ENCODE measurements at places on chromosomes 12 and 14.

GRCh38 chr12:18355429-18355828 is 94.1 kb downstream of the PIK3C2G start:
- no peak for DNase-seq

- DNase-seq: peak; percentile 95
These were observed at the start of gene RAB21 for GRCh38 chr12:71754461-71755145. TSS of gene RAB21 (plus strand) at chr12:71754863. CDS start at chr12:71755130, 267 bp downstream.

- DNase-seq: peak; percentile 36
These were observed 12.2 kb upstream of the ITPR2 start for GRCh38 chr12:26845057-26845666.

DNA sequence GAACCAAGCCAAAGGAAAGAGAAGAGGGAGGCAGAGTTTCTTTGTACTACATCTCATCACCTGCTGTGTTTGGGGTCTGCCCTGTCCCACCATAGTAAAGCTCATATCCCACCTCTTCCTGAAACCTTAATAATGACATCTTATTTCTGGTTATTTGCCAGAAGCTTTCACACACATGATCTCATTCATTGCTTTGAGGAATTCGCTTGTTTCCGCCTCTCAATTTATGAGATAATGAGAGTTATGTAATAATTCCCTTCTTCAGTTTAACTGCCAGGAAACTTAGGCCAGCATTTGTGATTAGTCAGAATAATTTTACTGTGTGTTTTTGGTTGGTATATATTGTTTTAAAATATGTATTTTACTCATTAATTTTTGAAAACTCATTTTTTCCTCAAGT is 205.2 kb downstream of the CACNA1C start:
- DNase-seq: no peak

- DNase-seq: no peak
These were observed 104.6 kb downstream of the DIP2B start for GRCh38 chr12:50609292-50609874.

- no peak for DNase-seq
These were observed 80.8 kb downstream of the DACT1 start for GRCh38 chr14:58718226-58719205.

DNA sequence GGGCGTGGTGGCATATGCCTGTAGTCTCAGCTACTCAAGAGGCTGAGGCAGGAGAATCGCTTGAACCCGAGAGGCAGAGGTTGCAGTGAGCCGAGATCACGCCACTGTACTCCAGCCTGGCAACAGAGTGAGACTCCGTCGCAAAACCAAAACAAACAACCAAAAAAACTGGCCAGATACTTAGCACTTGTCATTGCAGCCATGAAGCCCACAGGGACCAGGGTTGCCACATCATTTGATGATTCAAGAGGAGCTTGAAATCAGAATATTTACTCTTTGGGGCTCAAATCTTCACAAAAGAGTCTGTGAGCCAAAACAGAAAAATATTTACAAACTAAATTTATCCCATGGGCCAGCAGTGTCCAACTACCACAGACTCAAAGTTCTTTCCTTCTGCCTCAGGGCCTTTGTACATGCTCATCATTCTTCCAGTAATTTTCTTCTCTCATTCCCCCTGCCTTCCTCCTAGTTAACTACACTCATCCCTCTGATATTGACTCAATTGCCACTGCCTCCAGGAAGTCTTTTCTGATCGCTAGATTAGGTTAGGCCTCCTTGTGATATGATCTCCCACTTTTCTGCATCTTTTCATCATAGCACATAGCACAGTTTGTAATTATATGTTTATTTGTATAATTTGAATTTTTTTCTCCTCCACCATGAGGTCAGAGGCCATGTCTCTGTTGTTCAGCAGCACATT is 130.8 kb upstream of the PLEKHG7 start:
- no peak for DNase-seq

DNA sequence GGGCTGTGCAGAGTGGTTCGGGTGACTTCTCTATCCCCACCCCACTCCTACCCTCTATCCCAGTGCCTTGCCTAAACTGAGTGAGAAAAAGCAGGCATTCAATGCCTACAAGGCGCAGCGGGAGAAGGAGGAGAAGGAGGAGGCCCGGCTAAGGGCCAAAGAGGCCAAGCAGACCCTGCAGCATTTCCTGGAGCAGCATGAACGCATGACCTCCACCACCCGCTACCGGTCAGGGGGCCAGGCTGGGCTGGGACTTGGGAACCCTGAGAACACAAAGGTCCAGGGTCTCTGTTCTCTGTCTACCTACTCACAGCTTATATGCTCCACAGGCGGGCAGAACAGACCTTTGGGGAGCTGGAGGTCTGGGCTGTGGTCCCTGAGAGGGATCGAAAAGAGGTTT is 11.7 kb downstream of the PRPF40B start:
- DNase-seq: no peak

- no peak for DNase-seq
These were observed 40.3 kb downstream of the CEP128 start for GRCh38 chr14:80901260-80901659.

GRCh38 chr12:31629756-31630732 is 29.4 kb upstream of the ETFBKMT start:
- DNase-seq: peak; percentile 49

DNA sequence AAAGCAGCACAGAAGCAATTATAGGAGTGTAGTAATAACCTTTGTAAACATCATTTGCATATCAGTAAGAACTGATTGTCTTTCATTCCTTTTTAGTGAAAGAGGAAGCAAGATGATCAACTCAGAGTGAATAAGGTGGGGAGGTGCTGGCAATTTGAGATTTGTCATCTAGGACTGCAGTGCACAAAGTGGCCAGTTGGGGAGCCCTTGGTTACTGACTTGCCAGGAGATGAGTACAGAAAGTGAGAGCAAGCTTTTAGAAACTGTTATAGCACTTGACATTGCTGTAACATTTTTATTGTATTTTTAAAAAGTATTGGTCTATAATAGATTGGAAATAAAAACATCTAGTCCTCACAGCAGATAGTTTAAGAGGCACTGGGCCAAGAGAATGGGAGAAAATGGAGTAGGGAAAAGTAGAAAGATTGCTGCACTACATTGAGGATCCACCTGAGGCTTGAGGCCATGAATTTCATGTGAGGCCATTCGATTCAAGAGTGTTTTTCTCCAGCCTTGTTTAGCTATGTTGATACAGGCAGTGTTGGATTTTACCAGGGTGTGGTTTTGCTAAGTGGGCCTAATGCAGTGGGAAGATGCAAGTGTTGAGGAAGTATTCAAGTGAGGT is 98.2 kb downstream of the SNAPC1 start:
- DNase-seq: no peak

- DNase-seq: no peak
These were observed 64.5 kb downstream of the SPTB start for GRCh38 chr14:64815257-64815656.

- DNase-seq: no peak
These were observed 11.7 kb downstream of the SLC38A4 start for GRCh38 chr12:46814143-46814542.

DNA sequence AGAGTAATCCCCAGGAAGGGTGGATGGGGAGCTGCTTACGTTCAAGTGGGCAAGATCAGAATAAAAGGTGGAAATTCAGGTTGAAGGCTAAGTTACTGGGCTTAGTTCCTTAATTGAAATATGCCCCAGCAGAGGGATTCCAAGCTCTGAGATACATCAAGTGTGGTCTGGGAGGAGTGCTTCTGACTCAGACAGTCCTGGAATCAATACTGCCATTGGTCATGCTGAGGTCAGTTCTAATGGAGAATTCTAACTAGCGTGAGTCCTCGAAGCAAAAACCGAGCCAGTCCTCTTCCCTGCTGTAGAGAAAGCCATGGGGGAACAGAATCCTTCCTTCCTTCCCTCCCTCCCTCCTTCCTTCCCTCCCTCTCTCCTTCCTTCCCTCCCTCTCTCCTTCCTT is 39.9 kb downstream of the NOS1 start:
- peak; percentile 6 for DNase-seq

- DNase-seq: no peak
These were observed 43.9 kb downstream of the BORCS5 start for GRCh38 chr12:12400793-12401192.

DNA sequence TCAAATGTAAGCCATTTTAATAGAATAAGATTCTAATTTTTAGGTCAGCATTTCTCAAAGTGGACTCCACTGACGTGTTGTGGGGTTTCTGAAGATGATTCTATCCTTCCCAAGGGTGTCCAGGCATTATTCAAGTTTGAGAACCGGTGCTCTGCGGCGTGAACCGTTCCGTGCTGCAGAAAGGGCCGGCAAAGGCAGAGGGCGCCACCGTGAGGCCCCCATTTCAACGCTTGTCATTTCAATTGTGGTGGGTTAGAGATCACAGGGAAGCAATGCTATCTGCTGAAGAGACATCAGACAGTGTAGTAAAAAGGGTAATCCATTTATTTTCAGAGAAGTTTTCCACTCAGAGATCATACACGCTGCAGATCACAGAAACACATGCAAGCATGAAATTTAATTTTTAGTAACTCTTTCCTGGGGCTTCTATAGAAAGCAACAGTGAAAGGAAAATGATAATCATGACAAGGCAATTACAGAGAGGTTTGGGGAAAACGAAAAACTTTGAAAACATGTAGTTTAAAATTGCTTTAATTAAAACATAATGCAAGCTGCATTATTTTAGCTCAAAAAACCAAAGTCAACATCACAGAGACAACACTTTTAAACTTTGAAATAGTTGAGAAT is 201.7 kb downstream of the EXOC5 start:
- DNase-seq: no peak

GRCh38 chr12:69324797-69325466 is 23.2 kb upstream of the LYZ start:
- DNase-seq: no peak

DNA sequence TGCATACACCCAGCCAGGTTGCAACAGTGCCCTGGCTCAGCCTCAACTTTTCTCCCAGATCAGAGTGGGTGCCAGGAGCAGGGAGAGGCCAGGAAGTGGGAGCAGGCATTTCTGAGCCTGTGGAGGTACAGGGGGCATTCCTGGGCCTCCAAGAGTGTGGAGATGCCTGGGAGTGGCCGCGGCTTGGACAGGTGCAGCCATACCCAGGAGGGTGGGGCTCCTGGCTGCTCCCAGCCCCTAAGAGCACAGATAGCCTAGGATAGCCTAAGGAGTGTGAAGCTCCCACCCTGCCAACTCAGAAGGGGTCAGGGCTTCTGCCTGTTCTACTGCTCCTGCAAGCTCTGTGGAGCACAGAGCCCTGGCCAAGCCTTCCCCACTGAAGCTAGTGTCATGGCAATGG is 543.4 kb downstream of the RPL10L start:
- no peak for DNase-seq

- DNase-seq: no peak
These were observed 113.9 kb downstream of the RBM19 start for GRCh38 chr12:113852264-113852663.

- DNase-seq: no peak
These were observed 5.7 kb downstream of the MAP3K9 start for GRCh38 chr14:70803321-70804310.

DNA sequence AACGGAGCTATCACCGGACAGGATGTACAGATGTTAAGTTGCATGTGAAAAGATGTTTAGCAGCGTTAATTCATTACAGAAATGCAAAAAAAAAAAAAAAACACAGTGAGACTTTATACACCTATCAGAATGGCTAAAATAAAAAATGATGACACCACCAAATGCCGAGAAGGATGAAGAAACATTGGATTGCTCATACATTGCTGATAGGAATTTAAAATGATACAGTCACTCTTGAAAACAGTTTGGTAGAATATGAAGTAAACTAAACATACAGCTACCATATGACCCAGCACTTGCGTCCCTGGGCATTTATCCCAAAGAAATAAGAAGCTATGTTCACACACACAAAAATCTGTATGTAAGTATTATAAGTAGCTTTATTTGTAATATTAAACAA is 574.1 kb downstream of the SLC16A7 start:
- no peak for DNase-seq

DNA sequence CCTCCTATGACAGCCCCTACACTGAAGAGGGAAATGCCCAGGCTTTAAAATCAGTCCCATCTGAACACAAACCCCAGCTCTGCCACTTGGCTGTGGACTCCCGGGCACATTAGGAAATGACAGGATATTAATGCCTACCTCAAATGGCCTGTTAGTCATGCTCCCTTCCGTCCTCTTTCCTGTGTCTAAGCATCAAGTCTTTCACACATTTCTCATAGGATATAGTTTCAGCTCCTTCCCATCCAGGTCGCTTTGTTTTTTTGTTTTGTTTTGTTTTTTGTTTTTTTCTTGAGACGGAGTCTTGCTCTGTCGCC is 16.1 kb downstream of the PLEK2 start:
- no peak for DNase-seq

DNA sequence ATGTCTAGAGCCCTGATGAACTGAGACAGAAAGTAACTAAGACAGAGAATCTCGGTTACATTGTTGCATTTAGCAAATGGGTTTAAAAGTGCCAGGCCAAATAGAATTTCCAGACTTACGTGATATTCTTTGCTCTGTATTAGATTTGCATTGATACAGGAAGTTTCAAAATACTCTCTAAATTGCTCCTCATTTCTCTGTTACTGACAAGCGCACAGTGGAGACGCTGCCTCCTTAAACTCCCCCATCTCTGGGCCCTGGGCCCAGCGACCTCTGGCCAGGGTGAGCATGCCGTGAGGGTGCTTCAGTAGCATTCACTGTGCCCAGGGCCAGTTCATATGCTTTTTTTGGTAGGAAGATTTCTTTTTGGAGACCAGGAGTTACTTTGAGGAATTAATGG is 22.9 kb upstream of the EVL start:
- DNase-seq: no peak

- no peak for DNase-seq
These were observed 55.9 kb downstream of the PHLDA1 start for GRCh38 chr12:75975702-75976101.

Measured in stromal cell of bone marrow (primary cell).